ENCODE measurements at places on chromosomes 6 and 20.

DNA sequence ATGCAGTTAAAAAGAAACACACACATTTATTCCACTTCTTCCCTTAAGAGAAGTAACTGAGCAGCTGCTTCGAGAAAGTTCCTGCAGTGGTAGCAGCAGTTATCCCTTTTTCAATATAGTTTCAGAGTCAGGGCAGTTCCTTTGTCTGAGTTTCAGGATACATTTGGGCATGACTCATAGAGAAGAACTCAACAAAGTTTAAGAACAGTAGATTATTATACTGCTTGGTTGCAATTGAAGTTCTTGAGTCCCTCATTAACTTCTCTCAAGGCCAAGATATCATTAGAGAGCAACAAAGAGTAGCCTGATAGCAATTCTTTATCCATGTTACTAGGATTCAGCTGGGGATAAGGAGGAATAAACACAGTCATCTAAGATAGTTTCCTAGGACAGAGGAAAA lies 54.4 kb downstream of the TPD52L1 start:
- DNase-seq: no peak

DNA sequence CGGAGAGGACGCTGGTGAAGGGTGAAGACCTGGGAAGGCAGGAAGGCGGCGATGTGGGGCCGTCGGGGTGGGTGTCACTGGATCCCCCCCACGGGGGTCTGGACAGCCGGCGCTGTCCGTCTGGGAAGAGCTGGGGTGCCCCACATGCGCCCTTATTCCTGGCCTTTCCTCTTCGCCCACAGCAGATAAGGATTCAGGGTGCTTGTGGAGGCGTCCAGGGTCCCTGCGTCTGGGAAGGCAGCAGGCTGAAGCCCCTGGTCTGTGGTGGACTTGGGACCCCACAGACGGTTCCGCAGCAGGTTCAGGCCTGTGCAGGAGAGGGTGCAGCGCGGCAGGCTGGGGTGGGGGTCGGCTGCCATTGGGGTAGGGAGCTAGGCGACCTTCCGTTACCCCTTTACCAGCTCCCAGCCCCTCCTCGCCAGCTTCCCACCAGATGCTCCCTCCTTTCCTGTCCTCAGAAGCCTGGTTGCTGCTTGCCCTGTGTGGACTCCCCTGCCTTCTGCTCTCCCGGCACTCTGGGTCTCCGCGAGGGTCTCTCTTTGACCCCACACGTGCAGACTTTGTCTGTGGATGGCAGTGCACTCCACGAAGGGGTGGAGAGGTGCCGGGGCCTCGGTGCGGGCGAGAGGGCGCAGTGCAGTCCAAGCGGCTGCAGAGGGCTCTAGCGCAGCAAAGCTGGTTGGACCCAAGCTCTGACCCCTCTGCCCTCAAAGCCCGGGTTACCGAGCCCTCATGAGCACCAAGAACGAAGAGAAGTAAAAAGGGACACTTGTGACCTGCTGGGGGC lies 2.1 kb upstream of the GATA5 start:
- no peak for DNase-seq

DNA sequence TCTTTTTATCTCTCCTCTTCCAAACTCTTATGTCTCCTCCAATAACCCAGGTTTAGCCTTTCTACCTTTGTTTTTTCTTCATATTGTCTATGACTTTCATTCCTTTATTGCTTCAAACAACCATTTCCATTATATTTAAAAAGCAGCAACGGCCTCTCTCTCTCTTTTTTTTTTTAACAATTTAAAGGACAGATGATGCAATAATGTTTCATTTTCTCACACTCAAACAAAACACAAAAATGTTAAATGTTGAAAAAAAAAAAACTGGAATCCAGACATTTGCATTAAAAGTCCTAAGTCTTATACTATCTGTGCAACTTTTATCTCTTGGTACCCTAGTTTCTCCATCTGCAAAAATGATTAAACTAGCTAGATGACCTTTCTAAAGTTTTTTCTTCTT lies 105.8 kb downstream of the LMBRD1 start:
- DNase-seq: no peak

DNA sequence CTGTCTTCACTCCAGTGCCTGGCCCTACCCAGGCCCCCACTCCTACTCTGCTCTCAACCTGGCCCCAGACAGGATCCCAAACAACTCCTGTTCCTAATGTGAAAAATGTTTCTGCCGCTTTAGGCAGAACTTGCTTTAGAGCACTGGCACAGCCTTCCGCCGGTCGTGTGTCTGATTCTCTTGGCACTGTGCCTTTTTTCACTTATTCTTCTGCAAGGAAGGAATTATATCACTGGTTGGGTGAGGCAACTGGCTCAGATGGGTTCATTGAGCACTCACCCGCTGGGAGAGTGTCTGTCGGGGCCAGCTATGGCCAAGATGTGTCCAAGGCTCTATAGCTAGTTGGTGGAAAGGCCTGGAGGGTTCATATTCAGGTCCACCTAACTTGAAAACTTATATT lies 33.6 kb upstream of the HLA-A start:
- DNase-seq: no peak

GRCh38 chr6:158031381-158032353 lies 50.0 kb downstream of the SYNJ2 start:
- peak; percentile 85 for DNase-seq

- DNase-seq: peak; percentile 85
Observed at GRCh38 chr6:7468382-7469081, 72.9 kb upstream of the DSP start.

Measured in right cardiac atrium (tissue), 5 donors.